ENCODE measurements at places on chromosomes 1 and 21.

DNA sequence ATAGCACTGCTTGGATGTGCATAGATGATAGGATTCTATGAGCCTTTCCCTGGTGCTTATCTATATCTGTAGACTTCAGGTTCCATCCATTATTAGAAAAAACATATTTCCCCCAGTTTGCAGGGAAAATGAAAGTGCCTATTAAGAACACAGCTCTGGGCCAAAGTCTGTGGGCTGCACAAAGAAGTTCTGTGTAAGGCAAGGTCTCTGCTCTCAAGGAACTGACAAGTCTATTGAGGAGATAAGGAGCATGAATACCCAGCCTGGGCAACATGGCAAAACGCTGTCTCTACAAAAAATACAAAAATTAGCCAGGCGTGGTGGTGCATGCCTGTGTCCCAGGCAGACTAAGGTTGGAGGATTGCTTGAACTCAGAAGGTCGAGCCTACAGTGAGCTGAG lies 22.3 kb upstream of the SDE2 start:
- DNase-seq = no peak

GRCh38 chr21:15004721-15005370 lies 60.0 kb downstream of the NRIP1 start:
- no peak for DNase-seq

DNA sequence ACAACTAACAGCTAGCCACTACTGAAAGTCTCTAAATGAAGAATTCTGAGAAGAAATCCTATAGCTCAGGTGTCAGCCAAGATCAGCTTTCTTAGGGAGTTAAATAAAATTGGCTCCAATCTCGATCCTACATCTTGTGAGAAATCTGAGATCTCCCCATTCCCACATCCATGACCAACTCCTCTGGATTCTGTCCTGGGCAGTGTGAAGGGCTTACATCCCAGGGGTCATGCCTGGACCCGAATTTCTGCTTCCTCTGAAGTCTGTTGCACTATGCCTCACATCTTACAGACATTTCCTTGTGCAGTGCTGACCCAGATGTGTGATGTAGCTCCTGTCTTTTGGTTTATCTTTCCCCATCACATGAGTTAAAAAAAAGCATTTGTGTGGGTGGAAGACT lies 4.8 kb upstream of the TNN start:
- DNase-seq = no peak

GRCh38 chr1:229408458-229409037 lies 25.3 kb downstream of the ACTA1 start:
- DNase-seq = no peak

- DNase-seq = no peak
Observed at GRCh38 chr1:30807318-30808066, 49.9 kb upstream of the LAPTM5 start.

DNA sequence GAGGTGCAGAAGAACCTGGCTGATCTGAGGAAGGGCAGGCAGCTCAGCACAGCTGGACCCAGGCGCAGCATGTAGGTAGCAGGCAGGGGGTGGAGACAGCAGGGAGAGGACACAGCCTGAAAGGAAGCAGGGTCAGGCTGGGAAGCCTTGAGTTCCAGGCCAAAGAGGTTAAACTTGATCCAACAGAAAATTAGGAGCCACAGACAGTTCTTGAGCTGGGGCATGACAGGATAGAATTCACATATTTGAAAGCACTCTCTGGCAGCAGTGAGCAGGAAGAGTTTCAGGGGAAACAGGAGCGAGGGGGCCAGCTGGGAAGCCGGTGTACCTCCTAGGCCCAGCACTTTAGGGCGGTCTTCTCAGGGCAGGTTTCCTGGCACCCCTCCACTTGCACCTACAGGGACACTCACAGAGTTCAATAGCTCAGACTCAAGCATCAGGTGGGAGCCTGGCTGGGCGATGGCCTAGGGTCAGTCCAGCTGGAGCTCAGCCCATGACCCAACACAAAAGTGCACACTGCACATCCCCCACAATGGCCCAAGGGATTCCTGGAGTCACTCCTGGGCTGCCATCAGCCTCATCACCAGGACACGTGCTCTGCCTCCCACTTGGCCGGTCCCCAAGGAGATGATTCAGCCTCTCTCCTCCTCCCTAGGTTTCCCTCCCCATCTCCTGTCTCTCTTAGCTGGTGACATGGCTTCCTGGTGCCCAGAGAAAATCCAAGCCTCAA lies 22.7 kb downstream of the MATN1 start:
- no peak for DNase-seq

GRCh38 chr1:193115629-193116227 lies 6.1 kb upstream of the CDC73 start:
- no peak for DNase-seq

GRCh38 chr1:145716641-145717345 lies 2.5 kb upstream of the CD160 start:
- no peak for DNase-seq

- DNase-seq = no peak
Observed at GRCh38 chr1:93206567-93206954, 26.0 kb downstream of the CCDC18 start.

DNA sequence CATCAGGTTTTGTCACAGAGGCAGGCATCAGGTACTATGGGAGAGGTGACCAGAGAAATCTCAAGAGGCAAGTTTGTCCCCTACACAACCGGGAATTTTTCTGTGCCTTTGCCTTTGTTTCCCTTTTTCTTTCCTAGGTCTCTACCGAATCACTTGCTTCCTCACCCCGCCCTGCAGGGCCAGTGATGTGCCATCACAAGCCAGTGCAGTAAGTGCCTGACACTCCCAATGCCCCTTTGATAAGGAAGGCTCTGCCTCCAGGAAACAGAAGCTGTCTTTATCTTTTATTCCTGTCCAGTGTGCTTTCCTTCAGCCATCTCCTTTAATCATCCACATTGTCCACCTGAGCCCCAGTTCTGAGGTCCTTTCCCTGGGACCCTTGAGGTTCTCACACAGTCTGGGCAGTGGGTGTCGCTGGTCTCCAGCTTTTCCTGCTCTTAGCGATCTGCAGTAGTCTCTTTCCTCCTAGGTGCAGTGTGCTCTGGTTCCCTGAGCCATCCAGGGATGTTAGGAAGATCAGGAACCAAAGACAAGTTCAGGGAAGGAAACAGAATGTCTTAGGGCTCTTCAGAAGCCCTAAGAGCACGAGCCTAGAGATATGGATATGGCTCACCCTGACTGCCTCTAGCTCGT lies 36.6 kb downstream of the GJA5 start:
- DNase-seq = no peak

DNA sequence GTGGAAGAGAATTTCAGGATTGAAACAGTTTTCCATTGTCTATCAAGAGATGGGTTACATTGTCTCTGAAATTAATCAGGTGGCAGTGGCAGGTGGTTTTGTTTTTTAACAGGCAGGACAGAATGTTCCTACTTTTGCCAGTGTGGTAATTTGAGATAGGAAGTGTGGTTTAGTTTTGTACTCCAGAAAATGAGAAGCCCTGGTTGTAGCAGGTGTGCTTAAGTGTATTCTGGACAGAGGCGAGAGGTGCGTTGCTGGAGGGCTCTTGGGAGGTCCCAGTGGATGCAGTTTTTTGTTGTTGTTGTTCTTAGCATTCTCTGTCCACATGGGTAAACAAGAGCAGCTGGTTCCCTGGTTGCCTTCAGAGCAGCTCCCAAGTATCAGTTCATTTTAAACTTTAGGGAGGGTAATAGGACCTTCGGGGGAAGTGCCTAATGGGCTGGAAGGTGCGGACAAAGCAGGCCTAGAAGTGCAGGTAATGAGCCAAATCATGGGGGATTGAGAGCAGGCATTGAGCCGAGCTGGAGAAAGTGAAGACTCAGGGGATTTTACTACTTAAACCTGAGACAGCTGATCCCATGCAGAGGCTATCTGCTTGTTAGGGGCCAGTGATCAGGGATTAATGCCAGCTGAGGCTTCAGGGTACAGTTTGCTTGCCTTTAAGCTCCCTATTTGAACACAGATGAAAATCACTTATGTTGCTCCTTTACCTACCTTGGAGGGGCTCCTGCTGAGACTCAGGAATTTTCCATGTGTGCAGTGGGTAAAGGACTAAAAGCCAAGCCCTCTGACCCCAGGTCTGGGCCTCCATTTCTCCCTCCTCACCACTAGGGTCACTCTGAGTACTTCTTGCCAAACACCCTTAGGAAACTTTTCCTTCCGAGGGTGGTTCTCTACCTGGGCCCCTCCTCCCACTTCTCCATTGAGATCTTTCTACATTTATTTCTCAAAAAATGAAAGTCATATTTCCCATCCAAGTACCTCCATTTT lies 6.1 kb downstream of the PFKFB2 start:
- no peak for DNase-seq

DNA sequence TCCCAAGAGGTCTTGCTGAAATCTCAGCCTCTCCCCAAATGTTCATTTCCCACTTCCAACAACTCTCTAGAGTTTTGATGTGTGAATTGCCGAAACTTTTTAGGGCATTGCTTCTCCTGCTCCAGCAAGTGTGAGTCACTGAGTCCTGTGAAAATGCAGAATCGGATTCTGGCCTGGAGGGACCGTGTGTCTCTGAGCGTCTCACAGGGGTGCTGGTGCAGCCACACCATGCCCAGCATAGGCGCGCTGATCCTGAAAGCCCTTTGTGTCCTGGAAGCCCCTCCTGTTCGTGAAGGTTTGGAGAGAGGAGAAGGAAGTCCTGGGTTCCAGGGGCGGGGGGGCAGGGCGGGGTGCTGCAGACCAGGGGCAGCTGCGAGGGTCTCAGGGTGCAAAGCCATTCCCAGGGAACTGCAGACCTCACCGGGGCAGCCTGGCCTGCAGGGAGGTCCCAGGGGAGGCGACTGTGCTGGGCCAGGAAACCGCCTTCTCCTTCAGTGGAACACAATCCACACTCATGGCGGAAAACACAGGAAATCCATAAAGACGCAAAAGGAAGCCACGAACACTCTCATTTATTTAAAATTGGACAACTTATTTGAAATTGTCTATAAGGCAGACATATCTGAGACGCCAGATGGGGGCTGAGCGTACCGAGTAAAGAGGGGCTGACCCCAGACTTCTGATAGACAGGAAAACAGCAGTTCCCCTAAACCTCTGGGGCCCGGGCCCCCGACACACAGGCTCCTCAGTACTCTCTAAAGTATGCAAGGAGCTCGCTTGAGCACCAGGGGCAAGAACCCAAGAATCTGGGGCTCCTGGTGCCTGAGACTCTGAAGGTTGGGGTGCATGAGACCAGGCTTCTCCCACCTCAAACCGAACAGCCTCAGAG lies 43.5 kb upstream of the ADARB1 start:
- DNase-seq = no peak

- no peak for DNase-seq
Observed at GRCh38 chr1:49307457-49307856, 530.8 kb upstream of the BEND5 start.

GRCh38 chr1:26553942-26554682 lies 24.6 kb downstream of the RPS6KA1 start:
- DNase-seq = no peak

All from activated T-cell treated with anti-CD3 and anti-CD28 coated beads, Interleukin-2, amount 50 U/mL, for 72 hours (primary cell).